ENCODE measurements at places on chromosomes 2 and 18.

- no peak for DNase-seq
These were observed 167.1 kb upstream of the SIX2 start for GRCh38 chr2:45176390-45176789.

DNA sequence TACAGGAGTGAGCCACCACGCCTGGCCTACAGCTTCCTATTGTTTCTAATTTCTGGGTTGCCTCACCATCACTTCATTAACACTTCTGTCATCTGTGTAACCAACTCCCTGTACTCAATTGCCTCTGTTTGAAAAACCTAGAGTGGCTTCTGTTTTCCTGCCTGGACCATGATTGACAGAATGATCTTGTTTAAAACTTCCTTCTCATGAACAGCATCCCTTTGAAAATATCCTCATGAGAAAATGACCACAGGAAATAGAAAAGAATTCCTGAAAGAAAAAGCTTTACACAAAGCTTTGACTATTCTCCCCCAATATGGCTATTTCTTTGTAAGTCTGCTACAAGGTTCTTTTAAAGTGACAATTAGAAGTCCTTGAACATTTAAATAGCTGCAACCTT, 672.3 kb downstream of the ARHGAP15 start:
- DNase-seq, result no peak

DNA sequence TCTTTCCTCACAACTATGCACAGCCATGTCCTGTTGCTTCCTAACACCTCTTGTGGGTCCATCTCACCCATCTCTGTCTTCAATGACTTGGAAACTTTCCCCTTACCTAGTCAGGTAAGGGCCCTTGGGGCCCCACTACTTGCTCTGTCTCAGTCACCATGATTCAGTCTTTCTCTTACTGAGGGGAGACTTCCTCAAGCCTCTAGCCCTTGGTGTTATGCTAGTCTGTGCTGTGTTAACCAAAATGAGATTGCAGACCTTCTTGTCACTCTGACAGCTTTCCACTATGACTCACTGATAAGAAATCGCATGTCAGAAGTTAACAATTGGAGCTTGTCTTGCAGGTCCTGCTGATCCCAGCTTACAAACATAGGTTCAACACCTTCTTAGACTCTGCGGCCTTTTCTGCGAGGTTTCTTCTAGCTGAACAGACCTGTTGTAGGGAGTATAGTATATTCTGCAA, 65.3 kb downstream of the WDR75 start:
- no peak for DNase-seq

GRCh38 chr2:19632403-19632991, 269.3 kb downstream of the TTC32 start:
- DNase-seq, result no peak

DNA sequence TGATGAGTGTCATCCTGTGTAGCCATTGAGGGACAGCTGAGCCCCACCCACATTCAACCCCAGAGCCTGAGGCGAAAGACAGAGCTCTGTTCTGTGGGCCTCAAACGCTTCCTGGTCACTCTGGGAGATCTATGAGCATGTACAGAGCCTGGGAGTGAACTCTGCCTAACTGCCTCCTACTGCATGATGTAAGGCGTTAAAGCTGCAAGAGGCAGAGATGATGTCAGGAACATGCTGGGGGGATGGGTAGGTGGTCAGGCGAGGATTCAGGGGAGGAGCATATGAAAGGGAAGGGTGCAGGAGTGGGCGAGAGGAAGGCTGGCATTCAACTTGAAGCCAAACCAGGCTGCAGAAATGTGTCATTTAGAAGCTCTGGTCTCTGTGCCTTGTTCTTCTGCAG, 181.0 kb downstream of the TFCP2L1 start:
- no peak for DNase-seq

DNA sequence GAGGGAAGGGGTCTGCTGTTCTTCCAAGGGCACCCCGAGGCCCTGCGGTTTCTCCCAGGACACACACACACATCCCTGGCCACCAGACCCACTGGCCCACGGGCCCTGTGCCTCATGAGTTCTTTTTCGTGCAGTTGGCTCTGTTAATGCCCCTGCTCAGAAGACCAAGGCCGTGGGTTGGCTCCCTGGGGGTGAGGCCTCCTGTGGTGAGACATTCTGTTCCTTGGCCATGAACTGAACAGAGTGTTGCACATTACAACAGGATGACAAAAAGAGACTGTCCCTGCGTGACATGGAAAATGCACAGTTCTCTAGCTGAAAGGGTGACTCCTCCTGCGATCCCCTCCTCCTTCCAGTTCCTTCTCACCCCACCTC, 30.7 kb downstream of the SH2D6 start:
- DNase-seq, result no peak
